ENCODE measurements at places on chromosomes 11 and 22.
A peak's percentile ranks its signal among the peaks of the same experiment; 100 is the strongest.

- DNase-seq = no peak
Observed at GRCh38 chr11:43547889-43548381, 132.6 kb upstream of the HSD17B12 start.

DNA sequence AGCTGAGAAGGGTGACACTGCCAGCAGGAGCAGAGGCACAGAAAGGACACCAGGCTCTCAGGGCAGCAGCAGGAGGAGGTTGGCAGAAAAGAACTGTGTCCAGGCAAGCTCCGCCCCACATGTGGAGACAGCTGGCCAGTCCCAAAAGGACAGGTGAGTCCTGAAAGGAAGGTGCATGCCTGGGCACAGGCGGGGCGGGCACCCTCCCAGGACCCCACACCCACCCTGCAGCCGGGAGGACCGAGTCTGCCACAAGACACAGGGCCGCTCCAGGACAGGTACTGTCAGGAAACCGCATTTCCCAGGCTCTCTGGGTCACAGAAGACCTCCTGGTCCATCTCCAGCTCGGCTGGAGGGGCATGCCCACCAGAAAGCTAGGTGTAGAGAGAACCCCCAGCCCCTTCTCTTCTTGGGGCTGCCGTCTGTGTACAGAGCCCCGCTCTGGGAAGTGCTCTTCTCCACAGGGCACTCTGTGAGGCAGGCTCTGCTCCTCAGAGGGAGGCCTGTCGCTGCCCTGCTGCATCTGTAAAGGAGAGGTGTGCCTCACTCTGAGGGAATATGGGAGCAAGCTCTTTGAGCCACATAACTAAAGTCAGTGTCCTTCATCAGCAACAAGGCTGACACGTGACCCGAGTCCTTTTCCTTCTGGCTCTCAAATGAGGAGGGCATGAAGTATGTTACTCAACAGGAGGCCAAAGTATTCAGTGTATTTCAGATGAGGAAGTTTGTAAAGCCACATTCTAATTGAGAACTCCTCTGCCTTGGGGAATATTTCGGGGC, 50.5 kb downstream of the CLTCL1 start:
- no peak for DNase-seq

DNA sequence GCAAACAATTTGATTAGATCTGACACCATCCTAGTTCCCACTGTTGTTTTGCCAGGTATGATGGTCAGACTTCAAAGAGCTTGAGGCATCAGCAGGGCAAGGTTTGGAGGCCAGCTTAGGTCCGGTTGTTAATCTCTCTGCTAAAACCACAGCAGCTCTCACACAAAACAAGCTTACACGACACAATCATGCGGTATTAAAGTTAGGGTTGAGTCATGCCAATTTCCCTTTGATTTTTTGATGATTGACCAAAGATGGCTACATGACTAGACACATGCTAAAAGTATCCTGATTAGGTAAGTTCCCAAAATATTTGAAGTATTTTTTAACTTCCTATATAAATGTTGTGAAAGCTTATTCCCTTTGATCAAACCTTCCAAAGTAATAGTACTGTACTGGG, 145.9 kb downstream of the ELP4 start:
- no peak for DNase-seq

- peak; percentile 3 for DNase-seq
Observed at GRCh38 chr11:107704451-107704850, 7.4 kb downstream of the SLN start.

DNA sequence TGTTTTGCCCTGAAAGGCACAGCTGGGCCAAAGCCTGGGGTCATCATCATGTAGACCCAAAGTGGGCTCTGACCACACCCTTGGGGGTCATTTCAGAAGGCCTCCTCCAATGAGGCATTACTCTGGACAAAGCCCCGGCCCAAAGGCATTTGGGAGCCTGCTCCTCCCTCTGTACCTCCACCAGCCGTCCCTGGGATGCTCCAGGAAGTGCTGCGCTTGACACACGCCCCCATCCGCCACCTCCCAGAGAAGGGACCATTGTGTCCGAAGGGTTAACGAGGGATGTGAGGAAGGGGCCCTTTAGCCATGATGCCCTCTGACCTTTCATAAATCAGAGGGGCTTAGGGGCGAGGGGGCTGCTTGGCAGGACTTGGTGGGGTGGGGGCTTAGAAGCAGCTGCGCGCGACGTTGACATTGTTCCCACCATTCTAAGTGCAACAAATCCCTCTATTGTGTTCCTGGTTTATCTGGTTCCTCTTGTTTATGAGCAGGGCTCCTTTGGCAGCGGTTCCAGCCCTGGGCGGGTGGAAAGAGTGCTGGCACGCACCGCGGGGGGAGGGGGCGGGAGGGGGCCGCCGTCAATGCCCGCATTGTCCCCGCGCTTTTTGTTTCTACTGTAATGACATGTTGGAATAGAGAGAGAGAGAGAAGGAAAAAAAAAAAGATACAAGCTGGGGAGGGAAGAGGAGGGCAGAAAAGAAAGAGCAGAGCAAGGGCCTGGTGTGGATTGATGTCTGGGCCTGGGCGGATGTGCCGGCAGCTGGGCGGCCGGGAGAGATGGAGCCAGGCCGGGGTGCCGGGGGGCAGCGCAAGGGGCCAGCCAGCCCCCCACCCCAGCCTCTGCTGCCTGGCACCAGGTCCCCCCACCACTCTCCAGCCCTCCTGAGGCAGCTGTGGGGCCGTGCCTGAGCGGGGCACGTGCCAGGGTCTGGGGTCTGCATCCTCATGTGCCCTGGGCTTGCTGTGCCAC, 32.1 kb upstream of the SOX10 start:
- no peak for DNase-seq

GRCh38 chr11:111454561-111455192, 57.5 kb downstream of the BTG4 start:
- peak; percentile 36 for DNase-seq

DNA sequence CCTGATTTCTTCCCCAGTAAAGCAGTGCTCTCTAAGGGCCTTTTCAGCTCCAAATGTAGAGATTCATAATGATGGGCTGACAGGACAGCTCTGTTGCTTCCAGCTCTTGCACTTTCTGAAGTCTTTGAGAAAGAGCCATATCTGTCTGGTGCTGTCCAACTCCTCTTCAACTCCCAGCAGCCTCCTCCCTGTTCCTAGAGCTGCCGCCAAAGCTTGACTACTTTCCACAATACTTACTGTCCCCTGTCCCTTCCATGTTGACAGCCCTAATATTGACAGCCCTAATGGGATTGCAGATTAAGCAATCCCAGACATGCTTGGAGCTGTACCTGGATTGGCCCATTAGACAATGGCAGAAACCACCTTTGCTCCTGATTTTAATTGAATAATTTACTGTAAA, 29.6 kb downstream of the INSC start:
- no peak for DNase-seq

- DNase-seq = no peak
Observed at GRCh38 chr11:10544491-10545465, 3.8 kb upstream of the RNF141 start.

GRCh38 chr11:84594602-84595001, 1032.5 kb downstream of the DLG2 start:
- no peak for DNase-seq

- DNase-seq = no peak
Observed at GRCh38 chr22:31139066-31139465, 1.2 kb downstream of the PLA2G3 start.

- DNase-seq = no peak
Observed at GRCh38 chr22:50302564-50302963, 4.9 kb downstream of the PLXNB2 start.

- no peak for DNase-seq
Observed at GRCh38 chr11:76382209-76382608, 1.1 kb downstream of the GVQW3 start.

GRCh38 chr11:18671246-18671645, 27.3 kb upstream of the TMEM86A start:
- DNase-seq = no peak

DNA sequence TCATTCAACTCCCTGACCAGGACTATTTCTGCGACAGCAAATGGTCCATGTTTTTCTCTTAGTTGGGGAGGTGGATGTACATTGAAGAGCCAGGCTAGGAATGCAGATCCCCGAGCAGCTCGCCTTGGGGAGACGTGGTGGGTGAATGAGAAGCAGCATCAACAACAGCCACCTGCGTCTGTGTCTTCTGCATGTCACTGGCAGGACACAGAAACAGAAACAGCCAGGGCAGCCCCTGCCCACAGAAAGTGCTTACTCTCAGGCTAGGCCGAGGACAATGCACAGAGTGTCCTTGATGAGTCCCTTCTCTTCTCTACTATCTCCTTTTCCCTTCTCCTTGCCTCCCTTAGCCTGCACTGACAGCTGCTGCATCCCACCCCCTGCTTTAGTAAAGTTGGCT, 541.9 kb upstream of the CADM1 start:
- DNase-seq = no peak

GRCh38 chr11:5922749-5923426, 19.2 kb upstream of the OR56A3 start:
- DNase-seq = peak; percentile 20
